ENCODE measurements at places on chromosomes 3 and 15.

- no peak for DNase-seq
Measured at GRCh38 chr15:62549345-62549970, 384.4 kb upstream of the C2CD4B start.

DNA sequence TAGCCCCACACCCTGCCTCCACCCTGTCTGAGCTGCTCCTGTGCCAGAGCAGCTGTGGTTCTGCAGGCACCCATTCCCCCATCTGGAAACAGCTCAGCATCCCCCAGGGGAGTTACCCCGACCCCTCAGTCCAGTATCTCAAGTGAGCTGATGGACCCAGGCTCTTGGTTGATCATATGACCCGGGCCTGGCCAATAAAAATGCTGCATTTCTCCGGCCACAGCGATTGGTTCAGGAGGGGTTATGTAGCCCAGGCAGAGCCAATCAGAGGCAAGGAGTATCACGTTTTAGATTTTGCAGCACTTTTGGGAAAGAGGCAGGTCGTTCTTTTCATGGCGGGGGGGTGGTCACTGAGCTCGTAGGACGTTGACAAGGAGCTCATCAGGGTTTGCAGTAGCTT lies 120.8 kb downstream of the TPRA1 start:
- no peak for DNase-seq

GRCh38 chr3:147377412-147378367 lies 28.7 kb downstream of the ZIC4 start:
- no peak for DNase-seq

DNA sequence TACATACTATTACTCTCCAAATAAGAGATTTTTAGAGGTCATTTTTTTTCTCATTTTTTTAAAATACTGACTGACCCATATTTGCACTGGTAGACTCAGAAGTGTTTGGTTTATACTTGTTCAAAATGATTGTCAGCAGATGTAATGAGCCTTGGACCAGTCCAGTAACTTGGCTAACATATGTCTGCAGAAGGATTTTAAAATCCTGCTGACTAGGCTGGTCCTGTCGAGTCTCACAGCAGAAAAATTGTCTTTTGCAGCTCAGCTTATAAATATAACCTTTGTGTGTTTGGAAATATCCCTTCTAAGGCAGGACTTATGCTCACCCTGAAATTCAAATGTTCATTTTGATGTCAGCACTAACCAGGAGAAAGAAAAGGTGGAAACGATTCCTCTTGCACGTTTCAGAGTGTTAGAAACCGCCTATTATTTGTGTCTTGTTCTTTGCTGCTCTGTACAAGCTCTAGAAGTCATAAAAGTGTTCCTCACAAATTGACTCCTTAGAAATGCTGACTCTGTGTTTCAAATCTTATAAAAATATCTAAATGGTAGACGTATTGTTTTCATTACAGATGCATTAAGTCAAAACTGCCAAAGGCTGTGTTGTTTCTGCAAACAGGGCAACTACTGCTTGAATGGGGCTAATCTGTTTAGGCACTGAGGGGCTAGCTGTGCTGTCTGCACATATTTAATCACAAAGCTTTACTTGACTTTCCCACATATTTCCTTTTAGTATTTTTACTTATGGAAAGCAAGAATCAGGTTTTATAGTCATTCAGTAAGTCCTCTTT lies 95.3 kb downstream of the CHL1 start:
- no peak for DNase-seq

DNA sequence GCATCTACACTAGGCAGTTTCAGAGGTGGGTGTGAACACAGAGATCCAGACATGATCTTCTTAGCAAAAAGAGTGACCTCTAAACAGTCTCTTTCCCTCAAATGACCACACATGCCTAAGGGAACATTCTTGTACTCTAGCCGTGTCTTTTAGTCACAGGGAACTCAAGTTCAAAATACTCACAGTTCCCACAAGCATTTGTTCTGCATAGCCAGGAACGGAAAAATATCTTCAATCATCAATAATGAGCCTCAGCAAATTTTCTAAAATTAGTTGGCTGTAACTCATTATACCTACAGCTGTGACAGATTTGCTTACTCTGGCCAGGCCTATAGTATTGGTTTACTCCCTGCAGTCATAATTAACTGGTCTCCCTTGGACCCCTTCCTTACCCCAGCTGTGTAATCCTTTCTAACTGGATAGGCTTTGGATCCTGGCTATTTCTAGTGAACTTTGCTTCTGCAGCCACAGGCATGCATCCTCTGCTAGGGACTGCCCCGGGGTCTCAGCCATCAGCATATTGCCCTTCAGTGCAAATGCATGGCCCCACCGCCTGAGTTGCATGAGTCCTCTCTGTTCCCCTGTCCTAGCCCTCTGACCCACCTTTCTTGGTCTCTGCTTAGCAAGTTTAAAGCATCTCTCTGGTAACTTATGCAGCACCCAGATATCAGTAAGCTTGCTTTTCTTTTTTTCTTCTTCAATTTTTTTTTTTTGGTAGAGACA lies 56.0 kb upstream of the HACD2 start:
- DNase-seq: no peak

DNA sequence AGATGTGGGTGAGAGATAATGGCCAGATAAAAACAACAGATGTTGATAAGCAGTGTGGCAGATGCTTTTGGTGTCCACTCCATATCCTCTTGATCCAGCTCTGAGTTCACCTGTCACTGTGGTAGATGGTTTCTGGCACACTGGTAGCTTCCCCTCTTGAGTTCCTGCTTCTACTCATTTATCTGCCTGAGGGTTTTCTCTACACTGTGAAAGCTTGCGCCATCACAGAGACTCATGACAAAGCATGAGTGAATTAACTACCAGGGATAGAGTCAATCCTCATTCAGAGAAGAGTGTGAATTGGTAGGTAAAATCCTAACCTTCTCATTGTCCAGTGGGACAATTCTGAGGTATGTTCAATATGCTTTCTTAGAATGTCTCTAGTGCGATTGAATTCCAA lies 50.0 kb upstream of the ARHGEF26 start:
- no peak for DNase-seq

DNA sequence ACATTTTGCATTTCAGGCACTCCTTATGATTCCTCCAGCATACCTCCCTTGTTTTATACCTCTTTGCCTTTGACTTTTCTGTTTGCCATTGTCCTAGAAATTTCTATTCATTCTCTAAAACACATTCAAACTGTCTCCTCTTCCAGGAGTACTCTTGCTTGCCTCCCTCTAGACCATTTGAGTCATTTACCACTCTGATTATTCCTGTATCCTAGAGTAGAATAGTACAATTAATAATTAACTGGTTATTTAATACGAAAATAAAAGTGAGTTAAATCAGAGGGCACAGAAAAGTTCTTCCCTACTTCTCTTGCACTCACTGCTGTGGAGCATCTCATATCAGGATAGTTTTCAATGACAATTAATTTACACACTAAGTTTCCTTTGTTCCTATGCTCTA lies 290.2 kb upstream of the RORA start:
- DNase-seq: no peak

DNA sequence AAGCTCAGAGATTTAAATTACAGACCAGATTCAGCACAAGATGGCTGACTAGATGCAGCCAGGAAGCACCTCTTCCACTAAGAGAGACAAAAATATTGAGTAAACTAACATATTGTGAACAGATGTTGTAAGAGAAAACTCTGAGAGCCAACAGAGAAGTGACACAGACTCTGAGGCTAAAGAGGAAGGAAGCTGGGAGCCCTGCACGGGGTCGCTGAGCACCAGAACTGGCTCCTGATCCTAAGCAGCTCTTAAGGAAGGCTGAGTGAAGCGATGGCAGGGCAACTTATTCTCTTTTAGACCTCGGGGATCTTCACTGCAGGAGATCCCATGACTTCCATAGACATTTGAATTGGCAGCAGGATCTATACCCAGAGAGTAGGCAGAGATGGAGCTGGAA lies 578.0 kb upstream of the GRM7 start:
- no peak for DNase-seq

- DNase-seq: no peak
Measured at GRCh38 chr15:90901175-90902039, 1.7 kb upstream of the MAN2A2 start.

DNA sequence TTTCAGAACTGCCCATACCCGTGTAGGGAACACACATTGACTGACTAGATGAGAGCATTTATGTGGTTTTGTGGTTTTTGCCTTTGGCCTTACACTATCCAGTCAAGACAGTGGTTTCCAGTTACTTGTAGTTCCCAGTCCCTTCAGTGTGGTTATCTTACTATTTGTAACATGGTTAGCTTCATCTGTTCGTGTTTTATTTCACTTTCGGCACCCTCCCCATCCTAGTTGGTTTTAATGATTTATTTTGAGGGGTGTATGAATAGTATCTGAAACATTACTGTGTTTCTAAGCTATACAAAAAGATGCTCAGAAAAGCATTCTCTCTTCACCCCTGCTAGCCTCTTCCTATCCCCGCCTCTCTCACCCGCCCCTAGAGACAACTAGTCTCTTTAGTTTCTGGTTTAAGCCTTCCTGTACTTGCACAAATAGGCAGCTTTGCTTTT lies 14.1 kb downstream of the LYSMD4 start:
- DNase-seq: no peak

DNA sequence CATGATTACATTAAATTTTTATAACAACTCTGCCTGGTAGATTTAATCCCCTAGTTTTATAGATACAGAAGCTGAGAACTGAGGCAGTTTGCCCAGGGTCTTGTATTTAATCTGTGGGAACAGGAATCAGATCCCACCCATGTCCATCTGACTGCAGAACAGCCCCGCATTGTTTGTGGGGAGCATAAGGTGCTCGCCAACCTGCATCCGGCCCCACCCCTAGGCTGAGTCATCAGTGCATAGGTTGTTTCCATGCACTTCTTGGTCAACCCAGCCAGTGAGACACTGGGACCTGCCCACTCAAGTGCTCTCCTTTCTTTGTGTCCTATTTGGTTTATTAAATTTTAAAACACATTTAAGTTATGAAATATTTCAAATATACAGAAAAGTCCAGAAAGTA lies 266.2 kb downstream of the OPA1 start:
- DNase-seq: no peak

DNA sequence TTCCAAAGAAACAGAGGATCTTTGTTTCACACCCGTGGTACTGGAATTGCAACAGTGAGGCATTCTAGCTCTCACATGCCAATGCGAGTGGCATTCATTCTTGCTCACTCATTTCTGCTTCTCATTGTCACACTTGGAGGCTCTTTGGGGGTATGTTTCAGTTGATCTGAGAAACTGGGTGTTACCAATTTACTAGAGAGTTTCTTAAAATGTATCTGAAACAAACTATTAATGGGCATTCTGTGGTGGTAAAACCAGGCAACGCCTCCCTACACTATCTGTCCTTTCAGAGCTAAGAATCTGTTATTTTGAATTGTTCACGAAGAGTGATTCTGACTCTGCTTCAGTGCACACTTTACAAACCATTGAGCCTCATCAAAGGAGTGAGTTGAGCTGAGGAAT lies 140.6 kb upstream of the BHLHE40 start:
- no peak for DNase-seq

- no peak for DNase-seq
Measured at GRCh38 chr3:180977498-180977897, 12.0 kb downstream of the DNAJC19 start.

GRCh38 chr3:89246326-89246725 lies 138.9 kb downstream of the EPHA3 start:
- DNase-seq: no peak

- DNase-seq: no peak
Measured at GRCh38 chr3:12370758-12371157, 81.9 kb downstream of the PPARG start.

GRCh38 chr3:177795859-177796258 lies 598.6 kb upstream of the TBL1XR1 start:
- DNase-seq: no peak

DNA sequence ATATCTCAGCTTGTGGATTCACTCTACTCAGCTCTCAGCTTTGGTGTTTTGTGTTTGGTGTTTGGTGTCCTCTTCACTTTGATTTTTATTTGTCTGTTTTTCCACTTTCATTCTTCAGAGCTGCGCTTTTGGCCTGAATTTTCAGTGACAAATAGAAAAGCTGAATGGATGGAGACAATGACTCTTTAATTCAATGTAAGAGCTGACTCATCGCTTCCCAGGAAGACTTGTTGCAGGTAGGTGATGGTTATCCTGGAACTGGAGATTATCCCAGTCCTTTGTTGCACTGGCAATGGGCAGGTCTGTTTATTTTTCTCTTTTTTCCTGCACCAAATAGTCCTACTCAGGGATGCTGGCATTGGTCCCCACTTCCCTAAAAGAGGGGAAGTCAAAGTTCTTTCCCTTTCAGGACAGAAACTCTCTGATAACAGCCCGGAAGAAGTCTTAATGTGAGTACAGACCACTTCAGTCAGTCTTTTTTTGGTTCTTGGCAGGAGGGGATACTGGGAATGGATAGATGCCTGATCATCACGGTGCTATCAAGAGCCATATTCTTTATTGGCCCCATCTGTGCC lies 12.4 kb upstream of the AEN start:
- DNase-seq: no peak

DNA sequence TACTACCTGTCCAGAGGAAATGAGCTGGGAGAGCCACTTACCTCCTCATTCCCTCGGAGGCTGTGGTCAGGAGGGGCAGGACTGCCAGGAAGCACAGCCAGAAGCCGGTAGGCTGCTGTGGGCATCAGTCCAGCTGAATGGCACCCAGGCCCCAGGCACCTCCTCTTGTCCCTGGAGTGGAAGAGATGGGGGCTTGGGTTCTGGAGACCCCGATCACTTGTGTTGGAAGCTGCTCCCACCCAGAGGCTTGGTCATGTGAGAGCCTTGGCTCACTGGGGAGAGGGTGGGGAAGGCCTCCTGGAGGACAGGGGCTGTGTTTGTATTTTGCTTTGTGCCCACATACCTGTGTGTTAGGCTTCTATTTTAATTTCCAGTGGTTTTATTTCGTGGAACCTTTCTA lies 261.9 kb downstream of the GABRG3 start:
- no peak for DNase-seq

DNA sequence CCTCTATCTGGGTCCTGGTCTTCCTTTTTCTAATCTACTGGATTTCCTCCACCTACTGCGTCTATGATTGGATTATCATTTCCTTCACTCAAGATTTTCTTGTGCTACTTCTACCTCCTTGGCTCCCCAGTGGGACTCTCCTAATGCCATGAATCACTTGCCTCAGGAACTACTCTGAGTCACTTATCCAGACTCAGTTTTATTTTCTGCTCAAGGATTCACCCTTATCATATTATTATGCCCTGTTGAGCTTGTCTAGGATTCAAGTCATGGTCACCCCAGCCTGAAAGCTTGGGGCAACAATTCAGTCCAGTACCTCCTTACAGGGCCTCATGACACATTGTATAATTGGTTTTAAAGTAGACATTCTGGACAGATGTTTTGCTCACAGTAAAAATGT lies 968.1 kb downstream of the ROBO1 start:
- no peak for DNase-seq

Measured in activated T-helper 1 cell treated with Interleukin-2 at 50 U/mL for 16 hours (primary cell).